ENCODE measurements at places on chromosomes 12 and 14. TPM values are rescaled to one million over a fixed set of nuclear protein-coding genes. Genes with fewer than 3 reads are reported as not detected.

Gene ZCCHC8
- 41.5 TPM for polyA plus RNA-seq

Gene CYP46A1
- polyA plus RNA-seq = 5.4 TPM

Gene ATL1
- 70.4 TPM for polyA plus RNA-seq

Gene TBX5
- polyA plus RNA-seq = not detected

Gene KCNA5
- 8.6 TPM for polyA plus RNA-seq

Gene TSPAN19
- 4.8 TPM for polyA plus RNA-seq

Gene NUMB
- polyA plus RNA-seq = 12.7 TPM

Gene PAX9
- not detected for polyA plus RNA-seq

Gene KLRC2
- 3.7 TPM for polyA plus RNA-seq

Gene GAS2L3
- polyA plus RNA-seq = 0.98 TPM

Gene HOXC10
- polyA plus RNA-seq = not detected

Gene NANOG
- not detected for polyA plus RNA-seq

Gene CDK17
- 119 TPM for polyA plus RNA-seq

Gene ABCD2
- polyA plus RNA-seq = 0.43 TPM

Gene DCTN2
- polyA plus RNA-seq = 369 TPM

Gene PSMD9
- 79.3 TPM for polyA plus RNA-seq

Gene POTEG
- polyA plus RNA-seq = not detected

Gene GPR135
- 3.0 TPM for polyA plus RNA-seq

Gene AGAP2
- polyA plus RNA-seq = 19.3 TPM

Gene RDH12
- polyA plus RNA-seq = not detected

Gene BHLHE41
- not detected for polyA plus RNA-seq

Gene GPR84
- polyA plus RNA-seq = not detected

Gene RBMS2
- polyA plus RNA-seq = 2.4 TPM

Gene GLIPR1L2
- 1.0 TPM for polyA plus RNA-seq

Gene PLCZ1
- polyA plus RNA-seq = not detected

Gene TAS2R19
- 5.7 TPM for polyA plus RNA-seq

Gene EML5
- polyA plus RNA-seq = 23.6 TPM

Gene RPGRIP1
- not detected for polyA plus RNA-seq

Gene AKAP6
- 15.8 TPM for polyA plus RNA-seq

All from neural cell (in vitro differentiated cells).